Omental fat pad (tissue), 4 donors: ENCODE measurements at places on chromosomes 4 and X. TPM values are rescaled to one million over a fixed set of nuclear protein-coding genes. Genes with fewer than 3 reads are reported as not detected.

Gene TCEANC
- total RNA-seq: 2.4 TPM

Gene FREM3
- not detected for total RNA-seq

Gene CENPVL1
- total RNA-seq: not detected

Gene CT83
- total RNA-seq: not detected

Gene MAGEB17
- not detected for total RNA-seq
